ENCODE measurements at places on chromosomes 7 and 10. TPM values are rescaled to one million over a fixed set of nuclear protein-coding genes. Genes with fewer than 3 reads are reported as not detected.

DNA sequence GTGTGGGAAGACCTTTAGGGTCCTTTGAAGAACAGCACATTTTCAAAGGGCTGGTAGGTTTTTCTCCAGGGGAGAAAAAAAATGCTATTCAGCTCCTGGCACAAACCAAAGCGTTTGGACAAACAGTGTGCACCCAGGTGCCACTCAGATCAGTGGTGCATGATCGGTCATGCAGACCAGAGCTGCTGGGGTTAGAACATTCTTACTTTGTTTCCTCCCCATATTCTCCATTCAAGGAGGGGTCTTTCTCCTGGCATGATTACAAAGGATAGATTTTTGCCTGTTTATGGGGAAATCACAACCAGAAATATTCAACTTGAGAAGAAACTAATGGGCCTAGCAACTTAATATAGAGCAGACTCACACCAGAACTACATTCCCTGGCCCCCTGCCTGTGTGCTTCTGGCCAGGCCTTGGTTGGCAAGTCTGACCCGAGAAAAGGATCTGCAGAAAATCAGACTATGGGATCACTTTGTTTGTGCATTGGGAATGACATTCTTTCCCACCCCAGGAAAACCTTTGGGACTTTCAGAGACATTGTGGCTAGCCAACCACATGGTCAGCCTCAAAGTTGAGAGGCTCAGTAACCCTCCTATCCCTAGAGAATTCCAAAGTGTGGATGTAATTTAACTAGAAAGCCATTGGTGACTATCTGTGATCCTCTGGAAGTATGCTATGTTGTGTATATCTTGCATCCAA lies 82.3 kb upstream of the FGL2 start:
- no peak for DNase-seq

DNA sequence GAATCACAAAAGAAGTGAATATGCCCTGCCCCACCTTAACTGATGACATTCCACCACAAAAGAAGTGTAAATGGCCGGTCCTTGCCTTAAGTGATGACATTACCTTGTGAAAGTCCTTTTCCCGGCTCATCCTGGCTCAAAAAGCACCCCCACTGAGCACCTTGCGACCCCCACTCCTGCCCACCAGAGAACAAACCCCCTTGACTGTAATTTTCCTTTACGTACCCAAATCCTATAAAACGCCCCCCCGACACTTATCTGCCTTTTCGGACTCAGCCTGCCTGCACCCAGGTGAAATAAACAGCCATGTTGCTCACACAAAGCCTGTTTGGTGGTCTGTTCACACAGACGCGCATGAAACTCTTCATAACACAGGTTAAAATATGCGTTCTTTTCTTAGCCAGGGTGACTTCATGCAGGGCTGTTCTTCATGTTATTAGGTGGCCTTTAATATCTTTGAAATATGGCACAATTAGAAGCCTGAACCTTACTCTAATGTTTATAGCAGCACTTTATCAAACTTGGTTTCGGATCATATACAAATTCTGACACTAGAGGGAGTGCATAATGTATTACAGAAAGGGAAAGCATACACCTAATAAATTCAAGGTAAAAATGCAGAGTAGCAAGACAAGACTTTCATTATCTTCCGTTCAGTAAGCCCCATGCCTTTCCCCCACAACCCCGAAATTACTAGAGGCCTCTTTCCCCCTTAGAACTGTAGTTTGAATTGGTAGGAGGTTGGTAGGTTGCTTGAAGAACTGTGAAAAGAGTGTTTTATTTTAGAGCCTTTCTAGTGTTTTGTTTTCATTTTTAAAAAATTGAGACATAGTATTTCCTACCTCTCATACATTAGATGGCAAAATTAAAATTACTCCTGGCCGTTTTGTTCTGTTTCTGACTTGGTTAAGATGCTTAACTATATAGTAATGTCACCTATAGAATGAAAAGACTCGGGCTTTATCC lies 117.9 kb downstream of the NPY start:
- DNase-seq = no peak

- no peak for DNase-seq
Measured at GRCh38 chr7:38630720-38631673, at the start of gene AMPH. TSS of gene AMPH (minus strand) at chr7:38631373. CDS start at chr7:38631351, 22 bp downstream.

DNA sequence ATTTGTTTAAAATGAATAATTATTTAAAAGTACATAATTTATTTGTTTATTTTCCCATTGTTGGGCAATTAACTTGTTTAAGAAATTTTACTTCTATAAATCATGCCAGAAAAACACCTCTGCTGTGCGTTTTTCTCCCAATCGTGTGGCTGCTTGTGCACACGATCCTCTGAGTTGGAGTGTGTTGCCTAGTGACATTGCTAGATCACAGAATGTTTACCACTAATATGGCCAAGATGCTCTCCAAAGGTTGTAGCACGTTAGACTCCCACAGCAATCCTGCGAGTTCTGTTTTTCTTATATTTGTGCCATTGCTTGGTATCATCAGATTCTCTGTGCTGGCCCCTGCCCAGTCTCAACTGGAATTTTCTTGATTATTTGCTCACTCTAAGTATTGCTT lies 207.1 kb upstream of the ADCY1 start:
- DNase-seq = no peak

DNA sequence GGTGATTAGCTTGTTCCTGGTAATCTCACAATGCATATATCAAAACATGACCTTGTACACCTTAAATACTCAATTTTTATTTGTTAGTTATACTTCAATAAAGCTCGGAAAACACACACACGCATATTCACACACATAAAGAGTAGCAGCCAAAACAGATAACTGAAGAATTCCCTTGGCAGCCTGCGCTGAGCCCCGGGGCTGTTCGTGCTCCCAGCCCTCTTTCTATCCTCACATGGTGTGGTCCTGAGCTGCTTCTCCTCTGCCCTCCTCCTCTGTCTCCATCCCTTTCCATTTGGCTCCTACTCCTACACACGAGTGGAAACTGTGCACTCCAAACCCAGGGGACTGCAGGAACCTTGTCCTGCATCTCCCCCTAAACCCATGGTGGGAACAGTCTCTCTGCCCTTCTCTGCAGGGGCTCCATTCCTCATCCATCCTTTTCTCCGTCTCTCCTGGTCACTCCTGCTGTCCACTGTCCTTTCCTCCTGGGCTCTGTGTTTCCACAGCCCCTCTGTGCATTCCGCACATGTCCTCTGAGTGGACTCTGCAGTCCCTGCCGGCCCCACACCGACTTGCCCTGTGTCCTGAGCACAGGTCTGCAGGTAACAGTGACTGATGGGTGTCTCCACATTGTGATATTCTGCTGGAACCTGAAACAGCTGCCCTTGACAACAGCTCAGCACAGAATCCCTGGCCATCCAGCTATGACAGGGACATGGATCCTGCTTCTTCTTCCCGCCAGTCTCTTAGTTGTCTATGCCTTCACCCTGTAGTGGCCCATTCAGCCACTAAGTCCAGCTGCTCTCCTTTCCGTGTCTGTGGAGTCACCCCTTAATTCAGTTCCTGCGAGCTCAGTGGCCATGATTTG lies 216.8 kb upstream of the ZNF32 start:
- DNase-seq = no peak

DNA sequence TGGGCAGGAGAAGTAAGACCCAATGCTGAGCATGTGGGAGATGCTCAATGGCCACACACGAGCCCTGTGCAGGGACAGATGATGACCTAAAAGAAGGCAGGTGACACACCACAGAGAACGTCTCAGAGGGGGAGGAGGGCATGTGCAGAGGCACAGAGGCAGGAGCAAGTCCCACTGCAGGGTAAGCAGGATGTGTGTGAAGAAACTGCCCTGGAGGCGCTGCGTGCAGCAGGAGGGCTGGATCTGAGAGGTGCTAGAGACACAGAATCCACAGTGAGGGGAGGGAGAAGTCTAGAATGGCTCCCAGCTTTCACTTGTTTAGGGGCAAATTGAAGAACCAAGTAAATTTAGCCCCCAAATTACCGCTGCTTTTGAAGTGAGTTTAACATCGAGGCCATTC lies 14.9 kb downstream of the DYDC2 start:
- no peak for DNase-seq

GRCh38 chr7:154620141-154620755 lies 382.7 kb downstream of the PAXIP1 start:
- no peak for DNase-seq

GRCh38 chr7:130441408-130441869 lies 623 bp upstream of the CEP41 start:
- DNase-seq = no peak

Gene PRSS37
- total RNA-seq = not detected

Gene LIMK1
- 10.5 TPM for total RNA-seq
